ENCODE measurements at places on chromosomes 13 and 19.

DNA sequence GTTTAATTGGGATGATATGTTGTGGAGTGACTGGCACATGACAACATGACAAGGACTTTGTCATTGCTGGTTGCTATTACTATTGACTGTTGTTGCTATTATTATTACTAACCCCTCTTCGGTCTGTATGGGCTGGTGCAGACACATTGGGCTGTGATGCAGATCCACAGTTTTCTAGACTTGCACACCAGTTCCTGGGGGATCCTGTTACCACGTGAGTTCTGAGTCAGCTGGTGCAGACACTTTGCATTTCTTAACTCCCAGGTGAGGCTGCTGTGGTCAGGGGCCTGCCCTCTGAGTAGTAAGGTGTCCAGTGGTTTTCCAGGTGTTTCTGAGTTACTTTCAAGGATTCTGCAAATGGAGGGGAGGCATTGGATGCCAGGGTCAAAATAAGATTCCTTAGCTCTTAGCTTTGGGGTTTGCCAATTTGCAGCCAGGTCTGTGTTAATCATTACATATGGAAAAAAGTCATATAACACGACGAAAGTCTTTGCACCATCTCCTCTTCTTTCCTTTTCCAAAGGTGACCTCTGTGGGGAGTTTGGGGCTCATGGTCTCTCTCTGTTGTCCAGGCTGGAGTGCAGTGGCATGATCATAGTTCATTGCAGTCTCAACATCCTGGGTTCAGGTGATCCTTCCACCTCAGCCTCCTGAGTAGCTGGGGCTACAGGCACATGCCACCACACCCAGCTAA is 19.3 kb downstream of the BICRA start:
- DNase-seq, result no peak

- DNase-seq, result no peak
Observed at GRCh38 chr19:2627319-2627829, 75.1 kb downstream of the GNG7 start.

- no peak for DNase-seq
Observed at GRCh38 chr13:25232937-25233515, 54.3 kb downstream of the MTMR6 start.

DNA sequence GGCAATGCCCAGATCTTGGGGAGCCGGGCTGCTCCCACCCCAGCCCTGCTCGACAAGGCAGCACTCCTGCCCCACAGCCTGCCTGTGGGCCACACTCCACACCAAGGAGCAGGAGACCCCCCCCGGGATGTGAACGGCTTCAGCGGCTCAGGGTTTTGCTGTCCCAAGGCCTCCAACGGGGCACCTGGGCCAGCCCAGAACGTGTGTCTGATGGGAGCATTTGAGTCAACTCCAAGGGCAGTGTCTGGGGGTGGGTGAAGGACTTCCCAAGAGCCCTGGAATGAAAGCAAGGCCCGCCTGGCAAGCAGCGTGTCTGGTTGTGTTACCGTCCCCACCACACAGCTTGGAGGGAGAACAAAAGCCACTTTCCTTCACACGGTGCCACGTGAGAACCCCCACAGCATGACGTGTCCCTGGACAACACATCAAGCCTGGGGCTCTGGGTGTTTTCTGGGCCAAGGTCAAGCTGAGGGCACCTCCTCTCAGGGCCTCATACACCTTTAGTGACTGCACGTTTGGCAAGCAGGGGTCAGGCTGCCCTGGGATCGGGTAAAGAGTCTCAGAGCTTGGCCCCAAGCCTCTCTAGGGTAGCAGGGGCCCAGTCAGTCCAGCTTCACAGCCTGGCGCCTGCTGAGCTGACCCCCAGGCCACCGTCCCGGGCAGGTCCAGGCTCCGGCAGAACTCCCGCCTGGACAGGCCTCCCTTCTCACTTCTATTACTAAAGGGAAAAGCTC is 6.0 kb downstream of the C13orf46 start:
- no peak for DNase-seq

DNA sequence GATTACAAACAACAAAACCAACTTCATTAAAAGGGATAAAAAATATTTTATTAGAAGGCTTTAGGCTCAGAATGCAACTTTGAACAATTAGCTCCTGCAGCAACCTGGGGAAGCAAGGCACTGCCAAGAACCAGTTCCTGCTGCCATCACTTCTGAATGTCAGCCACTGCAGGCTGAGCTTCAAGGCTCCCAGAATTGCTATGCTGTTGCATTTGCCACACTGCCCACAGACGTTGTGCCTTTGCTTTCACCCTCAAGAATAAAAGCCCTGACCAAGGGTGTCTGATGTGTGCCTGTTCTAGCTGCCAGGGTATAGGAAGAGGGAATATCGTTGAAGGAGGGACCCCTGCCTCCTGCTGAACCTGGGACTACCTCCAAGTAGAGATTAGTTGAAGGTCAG is 238.4 kb downstream of the ITGBL1 start:
- no peak for DNase-seq

DNA sequence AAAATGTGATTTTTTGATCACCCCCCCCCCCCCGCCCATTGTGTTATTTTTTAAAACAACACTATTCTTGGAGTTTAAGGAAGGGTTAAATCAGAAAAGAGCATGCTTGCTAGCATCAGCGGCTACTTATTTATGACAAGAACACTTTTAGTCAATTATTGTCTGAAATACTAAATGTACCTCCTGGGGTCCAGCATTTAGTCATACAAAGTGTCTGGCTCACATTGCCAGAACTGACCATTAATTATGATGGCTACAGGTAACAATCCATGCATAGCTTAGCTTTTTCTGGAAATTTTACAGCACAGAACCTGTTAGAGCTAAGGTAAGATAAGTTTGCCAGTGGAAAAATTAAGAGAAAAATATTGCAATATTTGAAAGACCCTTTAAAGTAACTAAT is 90.1 kb downstream of the PCDH9 start:
- no peak for DNase-seq

GRCh38 chr13:101473458-101473857 is 21.0 kb downstream of the ITGBL1 start:
- DNase-seq, result no peak

DNA sequence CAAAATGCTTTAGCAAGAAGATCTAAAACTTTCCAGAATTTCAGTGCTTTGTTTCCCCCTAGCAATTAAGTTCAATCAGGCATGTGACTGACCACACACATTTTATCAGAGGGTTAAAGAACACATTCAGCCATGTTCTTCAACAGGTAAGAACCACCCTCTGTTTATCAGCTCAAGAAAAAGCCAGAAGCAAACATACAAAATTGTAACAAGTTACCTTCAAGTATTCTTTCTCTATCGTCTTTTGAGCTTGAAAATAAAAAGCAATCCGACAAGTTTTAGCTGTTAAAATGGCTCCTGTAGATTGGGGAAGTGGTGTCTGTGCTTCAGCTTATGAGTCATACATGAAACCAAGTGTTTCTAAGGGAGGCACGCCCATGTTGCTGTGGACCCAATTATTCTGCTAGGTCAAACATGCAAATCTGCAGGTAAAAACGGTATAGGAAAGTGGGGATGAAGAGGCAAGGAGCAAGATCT is at the start of gene ELF1:
Gene ELF1, minus strand, starts transcription at position 306 of the 477 bp plus-strand sequence. CDS start 37,262 bp downstream, outside the sequence.
- peak; percentile 24 for DNase-seq

DNA sequence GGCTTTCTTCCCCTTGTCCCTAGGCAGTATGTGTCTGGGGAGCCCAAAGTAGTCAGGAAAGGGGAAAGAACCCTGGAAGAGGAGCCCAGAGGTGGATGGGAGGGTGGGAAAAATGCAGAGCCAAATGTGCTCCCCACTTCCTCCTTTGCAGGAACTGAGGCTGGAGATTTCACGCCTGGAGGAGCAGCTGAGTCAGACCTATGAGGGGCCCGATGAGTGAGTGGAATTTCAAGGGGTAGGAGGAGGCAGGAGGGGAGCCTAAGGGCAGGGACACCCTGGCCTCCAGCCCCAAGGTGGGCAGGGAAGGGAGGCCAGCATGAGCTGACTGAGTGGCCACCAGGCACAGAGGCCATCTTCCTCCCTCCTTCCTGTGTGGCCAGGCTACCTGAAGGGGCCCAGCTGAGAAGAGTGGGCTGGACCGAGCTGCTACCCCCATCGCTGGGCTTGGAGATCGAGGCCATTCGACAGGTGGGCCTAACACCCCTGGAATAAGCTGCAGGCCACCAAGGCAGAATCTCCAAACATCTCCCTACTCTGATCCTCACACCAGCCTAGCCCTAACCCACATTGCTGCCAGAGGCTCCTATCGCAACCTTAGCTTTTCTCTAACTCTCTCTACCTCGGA is 14.3 kb downstream of the PTH2 start:
- no peak for DNase-seq

- DNase-seq, result no peak
Observed at GRCh38 chr19:11580116-11580515, 2.7 kb upstream of the ACP5 start.

DNA sequence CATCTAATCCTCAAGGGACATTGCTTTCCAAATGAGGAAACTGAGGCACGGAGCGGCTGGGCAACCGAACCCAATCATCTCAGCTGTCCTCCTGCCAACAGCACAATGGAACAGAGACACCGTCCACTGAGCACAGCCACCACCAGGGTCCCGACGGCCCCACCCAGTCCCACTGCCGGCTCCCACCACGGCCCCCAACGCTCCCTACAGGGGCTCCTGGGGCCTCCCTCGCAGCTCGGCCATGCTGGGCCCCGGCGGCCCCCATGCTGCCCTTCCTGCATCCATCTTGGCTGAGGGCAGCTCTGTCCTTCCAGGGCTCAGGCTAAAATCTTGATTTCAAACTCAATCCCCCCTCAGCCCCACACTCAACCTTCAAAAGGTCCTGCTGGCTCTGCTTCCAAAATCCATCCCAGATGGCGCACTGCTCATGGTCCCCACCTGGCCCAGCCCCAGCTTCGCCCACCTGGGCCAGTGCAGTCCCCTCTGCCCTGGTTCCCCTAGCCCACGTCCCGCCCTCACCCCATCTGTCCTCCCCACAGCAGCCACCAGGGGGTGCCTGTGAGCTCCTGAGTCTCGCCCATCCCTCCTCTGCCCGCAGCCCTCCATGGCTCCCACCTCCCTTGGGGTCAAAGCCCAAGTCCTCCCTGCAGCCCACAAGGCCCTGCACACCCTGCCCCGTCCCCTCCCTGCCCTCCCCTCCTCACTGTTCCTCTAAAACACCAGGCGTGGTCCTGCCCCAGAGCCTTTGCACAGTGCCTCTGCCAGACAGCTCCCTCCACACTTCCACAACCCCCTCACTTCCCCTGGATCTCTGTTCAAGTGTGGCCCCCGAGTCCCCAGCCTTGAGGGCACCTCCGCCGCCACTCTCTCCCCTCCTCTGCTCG is 7.9 kb downstream of the PIP5K1C start:
- no peak for DNase-seq

- no peak for DNase-seq
Observed at GRCh38 chr13:21033856-21034602, 27.4 kb downstream of the LATS2 start.
